ENCODE measurements at places on chromosomes 5 and 9.

- DNase-seq: no peak
Observed at GRCh38 chr5:8493176-8493575, 624.2 kb downstream of the MTRR start.

DNA sequence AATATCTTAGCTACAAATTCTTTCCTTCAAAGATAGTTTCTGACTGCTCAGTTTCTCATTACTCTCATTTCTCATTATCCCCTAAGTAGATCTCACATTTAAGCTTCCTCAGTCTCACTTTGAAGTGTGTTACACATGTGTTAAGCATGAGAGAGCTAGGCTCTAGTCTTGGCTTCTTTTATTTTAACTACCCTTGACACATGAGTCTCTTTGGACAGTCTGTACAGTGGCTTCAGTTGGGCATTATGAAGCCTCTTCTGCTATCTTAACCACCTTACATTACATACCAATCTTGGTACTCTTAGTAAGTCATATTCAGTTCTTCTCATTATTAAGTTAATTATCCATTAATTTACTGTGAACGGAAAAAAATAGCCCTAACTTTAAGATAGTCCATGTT is 232.5 kb downstream of the FBXL17 start:
- no peak for DNase-seq

DNA sequence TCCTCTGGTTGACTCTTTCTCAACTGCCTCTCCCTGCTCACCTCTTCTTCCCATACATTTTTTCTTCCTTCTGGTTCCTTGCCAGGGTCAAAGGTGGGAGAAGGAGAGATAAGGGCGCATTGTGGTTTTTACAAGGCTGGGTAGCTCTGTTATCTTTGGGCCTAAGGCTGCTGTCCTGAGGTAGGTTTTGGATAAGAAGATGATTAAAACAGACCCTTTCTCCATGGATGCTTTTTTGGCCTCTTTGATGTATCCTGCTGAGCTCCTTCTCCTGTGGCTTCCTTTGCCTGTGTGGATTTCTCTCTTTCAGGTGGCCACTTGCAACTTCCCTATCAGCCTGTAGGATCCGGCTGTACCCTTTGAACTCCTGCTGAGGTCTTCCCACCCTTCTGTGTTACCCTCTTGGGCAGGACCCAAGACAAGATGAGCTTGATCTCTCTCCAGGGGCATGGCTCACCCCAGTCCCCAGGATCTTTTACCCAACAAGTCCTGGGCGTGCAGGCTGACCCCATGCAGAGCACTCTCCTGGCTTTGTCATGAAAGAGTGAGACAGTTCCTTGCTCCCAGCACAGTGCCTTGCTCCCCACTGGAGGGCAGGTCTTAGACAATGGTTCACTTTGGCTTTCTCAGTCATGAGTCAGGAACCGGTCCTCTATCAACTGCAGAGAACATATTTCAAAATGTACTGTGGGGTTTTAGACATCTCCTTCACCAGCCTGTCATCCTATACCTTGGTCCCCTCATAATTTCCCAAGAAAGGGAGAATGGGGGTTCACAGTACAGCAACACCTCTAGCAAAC is 197.9 kb downstream of the TLE4 start:
- DNase-seq: no peak

- DNase-seq: peak; percentile 45
Observed at GRCh38 chr5:134554319-134555222, 29.1 kb downstream of the JADE2 start.

- DNase-seq: no peak
Observed at GRCh38 chr5:172959824-172960799, 888 bp downstream of the RPL26L1 start.

DNA sequence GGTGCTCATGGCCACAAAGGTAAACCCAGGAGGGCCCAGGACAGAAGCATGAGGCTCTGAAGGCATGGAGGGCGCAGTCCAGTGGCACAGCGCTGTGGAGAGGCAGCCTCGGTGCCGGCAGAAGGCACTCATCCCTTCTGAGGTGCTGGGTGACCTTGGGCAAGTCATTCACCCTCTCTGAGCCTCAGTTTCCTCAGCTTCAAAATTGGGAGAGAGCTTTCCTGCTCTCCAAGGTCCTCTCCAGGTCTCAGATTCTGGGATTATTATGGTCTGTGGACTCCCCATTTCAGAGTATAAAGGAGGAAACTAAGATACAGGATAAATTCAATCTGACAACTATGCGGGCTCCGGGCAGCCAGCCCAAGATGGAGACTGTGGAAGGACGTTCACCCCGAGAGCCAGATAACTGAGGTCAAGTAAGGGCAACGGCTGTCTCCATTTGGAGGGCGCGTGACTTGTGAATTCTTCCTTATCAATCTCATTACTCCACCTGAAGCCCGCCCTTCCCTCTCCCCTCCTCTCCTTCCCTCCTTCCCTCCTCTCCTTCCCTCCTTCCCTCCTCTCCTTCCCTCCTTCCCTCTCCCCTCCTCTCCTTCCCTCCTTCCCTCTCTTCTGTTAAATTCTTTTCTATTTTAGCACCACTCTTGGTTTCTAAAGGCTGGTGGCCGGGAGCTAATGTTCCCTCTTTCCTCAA is 58.1 kb downstream of the LRSAM1 start:
- no peak for DNase-seq

DNA sequence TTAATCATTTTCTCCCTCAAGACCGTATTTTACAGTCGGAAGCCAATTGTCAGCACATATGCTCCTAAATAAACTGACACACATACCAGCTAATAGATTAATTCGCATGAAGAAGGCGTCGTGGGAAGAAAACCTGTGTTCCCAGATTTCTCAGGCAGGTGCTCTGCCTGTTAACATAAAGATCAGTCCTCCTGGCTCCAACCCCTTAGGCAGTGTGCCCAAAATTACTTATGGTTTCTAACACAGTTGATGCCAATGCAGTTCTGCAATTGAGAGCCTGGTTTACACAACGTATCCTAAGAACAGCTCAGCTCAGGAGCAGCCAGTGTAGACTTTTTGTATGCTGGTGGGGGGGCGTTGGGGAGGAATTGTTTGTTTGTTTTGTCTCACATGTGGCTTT is 208.3 kb downstream of the ENC1 start:
- no peak for DNase-seq

DNA sequence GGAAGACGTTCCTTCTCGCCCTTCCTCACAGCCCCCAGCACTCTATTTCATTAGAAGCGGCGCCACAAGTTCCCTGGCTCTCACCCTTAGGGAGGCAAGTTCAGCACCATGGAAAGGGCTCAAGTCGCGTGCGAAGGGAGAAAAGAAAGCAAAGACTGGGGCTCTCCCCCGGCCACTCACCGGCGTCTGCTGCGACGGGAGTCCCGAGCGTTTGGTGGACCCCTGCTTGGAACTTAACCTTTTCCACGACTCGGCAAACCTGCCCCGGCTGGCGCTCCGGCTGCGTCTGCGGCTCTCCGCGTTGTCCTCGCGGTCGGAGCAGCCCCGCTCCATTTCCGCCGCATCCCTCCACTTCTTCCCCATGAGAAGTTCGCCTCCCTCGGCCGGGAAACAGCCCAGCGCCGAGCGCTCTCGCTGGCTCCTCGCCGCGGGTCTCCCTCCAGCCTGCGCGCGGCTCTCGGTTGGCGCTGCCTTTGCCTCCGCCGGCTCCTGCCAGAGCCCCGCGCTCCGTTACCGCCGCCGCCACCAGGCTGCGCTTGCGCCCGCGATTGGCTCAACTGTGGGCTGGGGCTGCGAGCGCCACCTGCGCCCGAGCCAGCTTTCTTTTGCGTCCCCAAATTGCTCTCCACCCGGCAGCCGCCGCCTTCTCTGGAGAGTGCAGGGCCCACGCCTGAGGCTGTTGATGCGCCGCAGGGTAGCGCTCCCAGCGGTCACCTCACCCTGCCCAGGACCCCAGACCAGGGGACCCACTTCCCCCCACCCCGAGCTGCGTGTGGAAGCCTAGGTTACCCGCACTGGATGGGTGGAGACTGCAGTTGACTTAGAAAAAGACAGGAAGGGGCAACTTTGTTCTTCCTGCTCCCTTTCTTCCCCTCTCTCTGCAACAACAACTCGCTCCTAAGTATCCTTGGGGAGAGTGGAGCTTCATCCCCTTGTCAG is 321.6 kb downstream of the CEMIP2 start:
- peak; percentile 5 for DNase-seq

- no peak for DNase-seq
Observed at GRCh38 chr9:27176971-27177370, 67.9 kb downstream of the TEK start.

GRCh38 chr5:122941737-122942136 is 94.8 kb downstream of the PPIC start:
- DNase-seq: no peak

GRCh38 chr9:136225366-136225747 is 20.3 kb downstream of the QSOX2 start:
- DNase-seq: no peak

DNA sequence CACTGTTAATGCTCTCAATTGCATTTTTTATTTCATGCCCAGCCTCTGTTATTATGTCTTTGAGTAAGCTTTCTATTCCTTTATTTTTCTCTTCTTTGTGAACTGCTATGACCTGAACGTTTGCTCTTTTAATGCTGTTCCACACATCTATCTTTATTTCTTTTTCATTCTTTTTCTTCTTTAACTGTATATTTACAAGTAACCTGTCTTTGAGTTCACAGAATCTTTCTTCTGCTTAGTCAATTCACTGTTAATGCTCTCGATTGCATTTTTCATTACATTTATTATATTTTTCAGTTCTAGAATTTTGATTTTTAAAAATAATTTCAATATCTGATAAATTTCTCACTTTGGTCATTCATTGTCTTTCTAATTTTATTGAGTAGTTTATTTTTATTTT is 316.3 kb upstream of the MEF2C start:
- no peak for DNase-seq

DNA sequence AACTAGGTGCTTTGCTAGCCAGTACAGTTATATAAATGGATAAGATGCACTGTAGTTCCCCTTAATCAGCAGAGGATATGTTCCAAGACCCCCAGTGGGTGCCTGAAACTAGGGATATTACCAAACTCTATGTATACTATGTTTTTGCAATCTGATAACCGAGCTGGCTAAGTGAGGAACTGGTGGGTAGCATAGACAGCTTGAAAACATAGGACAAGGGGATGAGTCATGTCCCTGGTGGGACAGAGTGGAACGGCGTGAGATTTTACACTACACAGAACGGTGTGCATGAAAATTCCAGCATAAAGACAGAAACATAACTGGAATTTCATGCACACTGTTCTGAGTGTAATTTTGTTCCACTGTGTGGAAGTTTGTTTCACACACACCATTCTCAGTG is 86.9 kb downstream of the BASP1 start:
- no peak for DNase-seq

DNA sequence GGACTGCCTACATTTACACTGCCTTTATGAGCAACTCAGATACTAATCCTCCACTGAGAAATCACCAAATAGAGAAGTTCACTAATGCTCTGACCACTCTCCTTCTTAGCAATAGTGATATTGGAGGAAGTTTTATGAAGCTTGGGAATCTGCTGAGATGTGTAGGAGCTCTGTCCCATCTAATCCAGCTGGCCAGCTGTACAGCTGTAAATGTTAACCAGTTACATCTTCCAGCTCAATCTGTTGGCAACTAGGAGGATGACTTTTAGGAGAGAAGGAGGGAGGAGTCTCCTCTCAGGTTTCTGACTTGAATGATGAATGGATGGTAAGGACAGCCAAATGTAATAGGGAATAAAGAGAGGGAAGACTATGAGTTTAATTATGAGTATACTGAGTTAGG is 36.3 kb upstream of the LRRC19 start:
- no peak for DNase-seq

DNA sequence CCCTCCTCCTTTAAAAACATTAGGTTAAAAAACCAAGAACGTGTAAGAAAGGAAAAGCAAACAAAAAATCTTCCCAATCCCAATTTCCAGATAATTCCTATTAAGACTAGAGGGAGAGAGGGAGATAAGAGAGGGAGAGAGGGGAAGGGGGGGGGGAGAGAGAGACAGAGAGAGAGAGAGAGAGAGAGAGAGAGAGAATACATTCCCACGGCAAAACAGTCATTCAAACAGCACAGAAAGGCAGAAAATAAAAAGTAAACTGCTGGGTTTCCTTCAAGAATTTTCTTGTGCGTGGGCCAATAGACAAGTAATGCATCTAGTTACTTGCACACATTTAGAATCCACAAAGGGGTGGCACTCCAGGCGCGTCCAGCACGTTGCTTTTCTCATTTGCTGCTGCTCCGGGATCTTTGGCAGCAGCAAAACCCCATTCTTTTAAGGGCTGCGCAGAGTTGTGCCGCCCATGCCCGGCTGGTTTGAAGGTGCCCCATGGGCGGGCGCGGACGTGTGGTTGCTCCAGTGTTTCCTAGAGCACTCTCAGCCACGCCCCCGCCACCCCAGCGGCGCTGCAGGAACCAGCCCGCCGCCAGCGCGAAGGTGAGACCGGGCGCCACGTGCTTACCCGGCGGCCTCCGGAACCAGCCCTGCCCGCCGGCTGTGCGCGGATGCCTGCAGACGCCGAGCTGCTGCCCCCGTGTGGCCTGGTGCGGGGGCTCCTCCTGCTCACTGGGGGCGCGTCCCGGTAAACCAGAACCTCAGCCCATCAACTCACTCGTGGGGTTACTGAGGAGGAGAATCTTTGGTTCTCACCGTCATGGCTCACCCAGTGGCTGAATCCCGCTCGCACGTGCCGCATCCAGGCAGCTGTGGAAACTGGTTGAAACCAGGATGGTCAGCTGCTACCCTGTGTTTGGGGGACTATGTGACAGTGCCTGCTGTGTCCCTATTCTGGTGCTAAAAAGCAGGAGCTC is 44.6 kb downstream of the STC2 start:
- DNase-seq: peak; percentile 58

GRCh38 chr9:108040783-108041182 is 551.2 kb upstream of the KLF4 start:
- no peak for DNase-seq

DNA sequence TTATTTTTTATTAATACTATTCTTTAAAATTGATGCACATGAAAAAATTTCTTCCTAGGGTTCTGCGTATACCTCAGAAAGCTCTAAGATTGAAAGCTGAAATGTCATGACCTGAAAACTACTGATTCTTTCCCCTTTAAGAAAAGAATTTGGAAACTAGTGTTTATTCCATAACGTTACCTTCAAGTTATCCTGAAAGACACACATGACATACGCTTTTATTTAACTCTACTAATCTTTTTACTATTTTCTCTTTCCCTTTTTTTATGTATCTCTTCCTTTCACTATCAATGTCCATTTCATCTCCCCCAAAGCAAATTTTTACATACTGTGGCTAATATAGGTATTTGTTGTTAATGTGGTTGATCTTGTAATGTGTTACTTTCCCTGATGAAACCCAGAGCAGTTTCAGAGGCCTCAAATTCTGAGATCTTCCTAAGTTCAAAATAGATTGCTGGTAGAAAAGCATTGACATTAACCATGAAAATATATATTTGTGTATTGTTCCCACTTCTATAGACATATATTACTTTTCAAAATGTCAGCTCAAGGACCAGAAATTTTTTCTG is 7.4 kb downstream of the NIPBL start:
- no peak for DNase-seq

GRCh38 chr9:97853844-97854695 is 1.0 kb downstream of the FOXE1 start:
- peak; percentile 68 for DNase-seq
